H9 (cell line): ENCODE measurements at places on chromosomes 11 and 22. TPM values are rescaled to one million over a fixed set of nuclear protein-coding genes. Genes with fewer than 3 reads are reported as not detected.

The MRPL23 gene
- 65.3 and 67.3 TPM in 2 replicates for total RNA-seq

The P2RY6 gene
- not detected in 2 replicates for total RNA-seq

The TPBGL gene
- 0.61 and 0.64 TPM in 2 replicates for total RNA-seq

The HIPK3 gene
- total RNA-seq, result 21.7 and 23.4 TPM in 2 replicates

The ZDHHC8 gene
- total RNA-seq, result 47.3 and 51.7 TPM in 2 replicates

DNA sequence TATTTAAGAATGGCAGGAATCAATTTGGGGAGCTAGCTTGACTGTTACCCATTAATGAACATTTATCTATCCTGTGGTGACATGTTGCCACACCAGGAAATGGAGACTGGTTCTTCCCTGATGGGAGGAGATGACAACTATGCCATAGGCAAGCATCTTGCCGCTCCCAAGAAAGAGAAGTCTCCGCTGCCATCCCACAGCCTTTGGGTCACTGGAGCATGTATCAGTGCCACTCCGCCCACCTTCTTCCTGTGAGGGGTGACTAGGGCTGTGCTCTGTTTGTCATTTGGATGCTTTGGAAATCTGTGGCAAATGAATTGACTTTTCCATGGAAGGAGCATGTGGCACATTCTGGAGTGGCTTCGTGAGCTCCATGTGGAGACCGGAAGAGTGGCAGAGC, 6.5 kb downstream of the STIP1 start:
- no peaks in the 10 kb centered on the region for H3K27me3 ChIP-seq
- no peak overlapping the region for H3K4me3 ChIP-seq
- peaks cover 74% of the 10 kb centered on the region for H3K36me3 ChIP-seq
- H3K27ac ChIP-seq, result no peak overlapping the region
- no peak for DNase-seq

DNA sequence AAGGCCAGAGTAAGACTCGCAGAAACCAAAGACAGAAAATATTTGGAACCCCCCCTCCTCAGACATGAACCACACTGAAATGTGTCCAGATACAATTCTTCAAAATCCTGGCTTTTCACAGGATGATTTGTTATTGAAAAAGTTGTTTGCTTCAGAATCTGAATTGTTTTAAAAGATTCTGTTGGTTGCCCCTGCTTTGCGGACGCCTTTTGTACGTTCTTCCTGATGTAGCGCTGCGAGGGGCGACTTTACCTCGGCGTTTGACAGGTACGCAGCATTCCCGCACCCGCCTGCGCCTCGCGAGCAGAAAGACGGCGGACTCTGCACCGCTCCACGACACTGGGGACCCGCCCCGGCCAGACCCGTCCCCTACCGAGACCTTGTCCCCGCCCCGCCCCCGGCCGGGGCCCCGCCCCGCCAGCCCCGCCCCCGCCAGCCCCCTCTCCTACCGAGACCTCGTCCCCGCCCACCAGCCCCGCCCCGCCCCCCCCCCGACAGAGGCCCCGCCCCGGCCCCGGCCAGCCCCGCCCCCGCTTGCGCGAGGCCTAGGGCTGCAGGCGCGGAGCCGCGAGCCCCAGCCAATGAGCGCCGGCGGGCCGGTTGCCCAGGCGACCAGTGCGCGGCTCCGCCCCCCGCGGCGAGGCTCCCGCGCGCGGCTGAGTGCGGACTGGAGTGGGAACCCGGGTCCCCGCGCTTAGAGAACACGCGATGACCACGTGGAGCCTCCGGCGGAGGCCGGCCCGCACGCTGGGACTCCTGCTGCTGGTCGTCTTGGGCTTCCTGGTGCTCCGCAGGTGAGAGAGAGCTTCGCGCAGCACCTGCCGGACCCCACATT, at the start of gene GLB1L2:
GLB1L2 (plus strand) TSS at position 635 of the 835 bp plus-strand sequence; CDS start at position 709, 74 bp downstream.
- DNase-seq, result peak; percentile 92
- no peaks in the 10 kb centered on the region; the same call in 1 of the 2 replicates for H3K27me3 ChIP-seq
- 0 out of 2 replicates have a peak, but pooled peaks cover 3% of the 10 kb centered on the region for H3K4me1 ChIP-seq
- no peak within 1 kb of the TSS for H3K27ac ChIP-seq
- H3K36me3 ChIP-seq, result no peaks in the 10 kb centered on the region

GRCh38 chr11:130323452-130324450, 9.0 kb upstream of the ZBTB44 start:
- H3K27me3 ChIP-seq, result no peaks in the 10 kb centered on the region
- peaks cover 19% of the 10 kb centered on the region for H3K36me3 ChIP-seq
- no peak overlapping the region for H3K27ac ChIP-seq
- DNase-seq, result no peak
- H3K4me1 ChIP-seq, result no peaks in the 10 kb centered on the region

GRCh38 chr22:22712092-22712658, 67.8 kb downstream of the GGTLC2 start:
- H3K4me1 ChIP-seq, result no peaks in the 10 kb centered on the region
- H3K36me3 ChIP-seq, result no peaks in the 10 kb centered on the region
- no peak for DNase-seq
- H3K4me3 ChIP-seq, result no peak overlapping the region
- no peak overlapping the region for H3K27ac ChIP-seq

DNA sequence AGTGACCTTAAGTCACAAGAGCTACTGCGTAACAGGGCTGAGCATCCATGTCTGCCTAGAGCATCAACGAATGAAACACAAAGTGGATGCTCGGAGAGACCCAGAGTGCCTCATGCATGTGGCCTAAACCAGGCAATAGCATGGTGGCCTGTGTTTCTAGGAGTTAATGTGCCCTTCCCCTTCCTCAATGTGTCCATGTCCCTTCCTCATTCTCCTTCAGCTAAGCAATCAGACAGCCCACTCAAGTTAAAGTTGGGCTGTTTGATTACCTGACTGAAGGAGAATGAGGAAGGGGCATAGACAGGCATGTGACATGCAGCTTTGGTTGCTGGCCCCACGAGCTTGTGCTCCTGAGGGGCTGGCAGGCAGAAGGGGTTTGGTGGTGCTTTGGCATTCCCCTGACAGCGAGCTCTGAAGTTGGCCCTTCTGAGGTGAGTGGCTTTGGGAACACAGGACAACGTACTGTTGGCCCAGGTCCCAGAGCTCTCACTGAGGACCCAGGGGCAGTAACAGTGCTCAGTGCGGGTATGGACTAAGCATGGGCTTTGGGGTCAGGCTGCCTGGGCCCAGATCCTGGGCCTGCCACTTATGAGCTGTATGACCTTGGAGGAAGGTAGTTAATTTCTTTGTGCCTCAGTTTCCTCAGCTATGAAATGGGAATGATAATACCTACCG, 46.7 kb downstream of the IRAG1 start:
- H3K4me3 ChIP-seq, result no peak overlapping the region
- no peaks in the 10 kb centered on the region for H3K36me3 ChIP-seq
- H3K27me3 ChIP-seq, result no peaks in the 10 kb centered on the region
- H3K4me1 ChIP-seq, result no peaks in the 10 kb centered on the region

GRCh38 chr11:125270711-125271110, 106.2 kb downstream of the PKNOX2 start:
- H3K27me3 ChIP-seq, result no peaks in the 10 kb centered on the region; the same call in 1 of the 2 replicates
- H3K4me3 ChIP-seq, result no peak overlapping the region
- H3K36me3 ChIP-seq, result no peaks in the 10 kb centered on the region
- H3K4me1 ChIP-seq, result peaks cover 2% of the 10 kb centered on the region; the same call in 1 of the 2 replicates

- no peaks in the 10 kb centered on the region for H3K4me1 ChIP-seq
- no peak overlapping the region for H3K4me3 ChIP-seq
- no peak for DNase-seq
- no peaks in the 10 kb centered on the region for H3K36me3 ChIP-seq
- H3K27me3 ChIP-seq, result no peaks in the 10 kb centered on the region
Measured at GRCh38 chr11:37072538-37073055, 474.6 kb upstream of the RAG2 start.

DNA sequence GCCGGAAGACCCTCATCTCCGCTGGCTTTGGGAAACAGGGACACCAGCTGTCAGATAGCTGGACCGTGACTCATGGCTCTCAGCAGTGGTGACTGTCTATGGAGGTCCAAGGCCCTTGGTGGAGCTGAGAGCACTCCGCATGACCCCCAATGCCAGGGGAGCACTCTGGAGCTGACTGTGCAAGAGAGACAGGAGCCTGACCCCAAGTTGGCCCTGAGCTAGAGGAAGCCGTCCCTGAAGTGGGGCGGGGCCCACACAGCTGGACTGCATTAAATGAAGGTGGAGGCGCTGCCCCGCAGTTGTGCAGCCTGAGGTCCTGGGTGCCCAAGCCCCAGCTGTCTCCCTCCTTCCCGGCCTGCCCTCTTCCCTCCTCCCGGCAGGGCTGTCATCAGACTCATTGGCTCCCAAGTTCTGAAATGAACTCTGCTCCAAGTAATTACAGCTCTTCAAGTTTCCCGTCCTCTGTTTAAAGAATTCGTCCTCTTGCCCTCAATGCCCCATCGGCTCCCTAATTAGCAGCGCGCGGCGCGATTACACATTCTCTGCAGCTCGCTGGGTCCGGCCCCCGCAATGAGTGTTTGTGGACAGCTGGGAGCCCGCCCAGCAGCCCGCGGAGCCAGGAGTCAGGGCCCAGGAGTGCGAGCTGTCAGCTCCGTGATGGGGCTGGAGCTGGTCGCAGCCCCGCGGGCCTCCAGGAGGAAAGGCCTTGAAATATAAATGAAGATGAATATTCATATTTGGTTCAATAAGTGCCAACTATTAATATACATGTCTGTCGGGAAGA, 93.2 kb upstream of the LMO1 start:
- no peaks in the 10 kb centered on the region for H3K36me3 ChIP-seq
- no peak for DNase-seq
- H3K4me1 ChIP-seq, result no peaks in the 10 kb centered on the region
- H3K4me3 ChIP-seq, result no peak overlapping the region

- H3K27ac ChIP-seq, result no peak overlapping the region
- no peaks in the 10 kb centered on the region for H3K36me3 ChIP-seq
- no peak overlapping the region for H3K4me3 ChIP-seq
- H3K4me1 ChIP-seq, result no peaks in the 10 kb centered on the region
Measured at GRCh38 chr11:8213376-8213775, 44.6 kb upstream of the RIC3 start.

GRCh38 chr11:95512177-95512576, 277.4 kb downstream of the FAM76B start:
- no peak overlapping the region for H3K4me3 ChIP-seq
- no peak for DNase-seq
- no peak overlapping the region for H3K27ac ChIP-seq
- H3K4me1 ChIP-seq, result no peaks in the 10 kb centered on the region
- H3K36me3 ChIP-seq, result no peaks in the 10 kb centered on the region

GRCh38 chr11:114820621-114821020, 142.3 kb downstream of the NXPE2 start:
- H3K4me3 ChIP-seq, result no peak overlapping the region
- H3K27ac ChIP-seq, result no peak overlapping the region
- peaks cover 3% of the 10 kb centered on the region; the same call in 2 of the 3 replicates for H3K36me3 ChIP-seq
- DNase-seq, result no peak
- H3K4me1 ChIP-seq, result peaks cover 9% of the 10 kb centered on the region; the same call in 1 of the 2 replicates

- no peak overlapping the region for H3K4me3 ChIP-seq
- no peak for DNase-seq
- H3K27ac ChIP-seq, result no peak overlapping the region
- no peaks in the 10 kb centered on the region for H3K27me3 ChIP-seq
- peaks cover 18% of the 10 kb centered on the region; the same call in 2 of the 3 replicates for H3K36me3 ChIP-seq
Measured at GRCh38 chr11:12942157-12942556, 67.0 kb upstream of the RASSF10 start.

GRCh38 chr11:31827455-31828206, 16.5 kb upstream of the PAX6 start:
- H3K4me1 ChIP-seq, result no peaks in the 10 kb centered on the region; the same call in 1 of the 2 replicates
- no peak for DNase-seq
- H3K27me3 ChIP-seq, result peaks cover 45% of the 10 kb centered on the region
- H3K36me3 ChIP-seq, result no peaks in the 10 kb centered on the region

- H3K27me3 ChIP-seq, result no peaks in the 10 kb centered on the region
- peaks cover 11% of the 10 kb centered on the region for H3K36me3 ChIP-seq
- H3K4me3 ChIP-seq, result no peak overlapping the region
- DNase-seq, result no peak
- no peaks in the 10 kb centered on the region for H3K4me1 ChIP-seq
- no peak overlapping the region for H3K27ac ChIP-seq
Measured at GRCh38 chr11:14588681-14589080, 54.9 kb upstream of the PDE3B start.

GRCh38 chr11:26297189-26297975, 34.5 kb upstream of the ANO3 start:
- no peak for DNase-seq
- no peaks in the 10 kb centered on the region for H3K36me3 ChIP-seq
- no peaks in the 10 kb centered on the region for H3K4me1 ChIP-seq

DNA sequence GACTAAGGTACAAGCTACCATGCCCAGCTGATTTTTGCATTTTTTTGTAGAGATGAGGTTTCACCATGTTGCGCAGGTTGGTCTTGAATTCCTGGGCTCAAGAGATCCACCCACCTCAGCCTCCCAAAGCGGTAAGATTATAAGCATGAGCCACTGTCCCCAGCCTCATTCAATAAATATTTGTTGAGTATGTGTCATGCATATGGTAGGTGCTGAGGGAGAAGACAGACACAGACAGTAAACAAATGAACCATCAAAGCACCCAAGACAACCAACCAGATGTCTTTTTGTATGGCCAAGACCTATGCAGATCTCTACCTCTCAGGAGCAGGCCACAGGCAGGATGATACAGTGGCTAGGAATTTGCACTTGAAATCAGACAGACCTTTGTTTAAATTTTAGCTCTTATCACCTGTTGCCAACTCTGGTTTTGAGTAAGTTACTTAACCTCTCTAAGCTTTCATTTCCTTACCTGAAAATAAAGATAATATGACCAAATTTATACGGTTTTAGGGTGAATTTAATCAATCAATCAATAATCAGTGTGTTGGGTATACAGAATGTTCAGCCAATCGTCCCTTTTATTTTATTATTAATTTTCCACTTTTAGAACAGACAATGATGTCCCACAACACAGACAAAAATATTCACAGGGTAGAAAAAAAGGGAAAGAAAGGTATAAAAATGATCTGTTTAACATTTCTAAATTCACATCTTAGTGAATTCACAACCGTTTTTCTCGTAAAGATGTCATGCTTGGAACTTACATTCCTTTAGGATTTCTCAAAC, 128.2 kb downstream of the SGSM3 start:
- no peak overlapping the region for H3K4me3 ChIP-seq
- no peak for DNase-seq
- H3K27ac ChIP-seq, result no peak overlapping the region
- H3K4me1 ChIP-seq, result peaks cover 3% of the 10 kb centered on the region; the same call in 1 of the 2 replicates
- peaks cover 8% of the 10 kb centered on the region for H3K36me3 ChIP-seq
- H3K27me3 ChIP-seq, result no peaks in the 10 kb centered on the region

- DNase-seq, result no peak
- no peak overlapping the region for H3K4me3 ChIP-seq
- H3K27ac ChIP-seq, result no peak overlapping the region
- H3K36me3 ChIP-seq, result no peaks in the 10 kb centered on the region
Measured at GRCh38 chr11:11538277-11538960, 83.4 kb downstream of the GALNT18 start.

- H3K36me3 ChIP-seq, result no peaks in the 10 kb centered on the region
- DNase-seq, result peak; percentile 65
- H3K4me3 ChIP-seq, result peak overlapping the region; percentile 89
- H3K27ac ChIP-seq, result no peak overlapping the region
Measured at GRCh38 chr22:23565305-23565914, 14.7 kb downstream of the IGLL1 start.

DNA sequence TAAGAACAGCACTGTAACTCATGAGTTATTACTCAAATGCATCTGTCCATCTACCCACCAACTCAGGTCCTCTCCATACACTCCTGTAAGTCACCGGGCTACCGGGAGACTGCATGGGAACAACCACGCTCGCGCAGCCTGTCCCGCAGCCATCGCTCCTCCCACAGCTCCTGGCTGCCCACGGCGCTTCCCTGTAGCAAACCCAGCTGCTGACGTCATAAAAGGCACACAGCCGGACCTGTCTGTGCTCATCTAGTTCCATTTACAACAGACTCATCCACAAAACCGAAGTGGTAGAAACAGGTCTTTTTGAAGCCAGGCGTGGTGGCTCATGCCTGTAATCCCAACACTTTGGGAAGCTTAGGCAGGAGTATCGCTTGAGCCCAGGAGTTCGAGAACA, 23.4 kb upstream of the PACSIN2 start:
- H3K27ac ChIP-seq, result no peak overlapping the region
- H3K27me3 ChIP-seq, result no peaks in the 10 kb centered on the region
- no peaks in the 10 kb centered on the region for H3K4me1 ChIP-seq
- DNase-seq, result no peak
- no peak overlapping the region for H3K4me3 ChIP-seq
